Activated CD4-positive, alpha-beta memory T cell treated with anti-CD3 and anti-CD28 coated beads, Interleukin-2, amount 10 ng/mL, durations not matched to agents 7 days and 5 days (primary cell): ENCODE measurements at places on chromosomes 11 and 22. TPM values are rescaled to one million over a fixed set of nuclear protein-coding genes. Genes with fewer than 3 reads are reported as not detected.

Gene GDPD4
- not detected for total RNA-seq

Gene IGSF22
- 2.7 TPM for total RNA-seq

Gene CCDC89
- 1.7 TPM for total RNA-seq

Gene STK33
- total RNA-seq = 0.18 TPM

Gene PC
- total RNA-seq = 5.1 TPM

Gene GUCY1A2
- total RNA-seq = not detected

Gene RRAS2
- total RNA-seq = 58.5 TPM

Gene OR51B4
- total RNA-seq = not detected

Gene OR52E8
- total RNA-seq = not detected

Gene FGF4
- not detected for total RNA-seq

Gene PARVA
- total RNA-seq = 0.18 TPM

Gene CSTF3
- 30.2 TPM for total RNA-seq

Gene MDK
- 3.5 TPM for total RNA-seq
